CD4-positive, alpha-beta T cell (primary cell): ENCODE measurements at places on chromosomes 2 and 18. TPM values are rescaled to one million over a fixed set of nuclear protein-coding genes. Genes with fewer than 3 reads are reported as not detected.

Gene CDK5R2
- total RNA-seq: not detected

Gene COLEC11
- 0.47 TPM for total RNA-seq

Gene SATB2
- total RNA-seq: not detected

Gene HOXD9
- total RNA-seq: not detected

Gene LBX2
- total RNA-seq: not detected

Gene DPP4
- total RNA-seq: 15.5 TPM

Gene ALPG
- total RNA-seq: not detected

Gene DYTN
- not detected for total RNA-seq

Gene DNAH7
- total RNA-seq: not detected

Gene ALKAL2
- total RNA-seq: not detected

Gene TRIM43
- not detected for total RNA-seq
